Renal cortical epithelial cell (primary cell): ENCODE measurements at places on chromosomes 1 and 21.

DNA sequence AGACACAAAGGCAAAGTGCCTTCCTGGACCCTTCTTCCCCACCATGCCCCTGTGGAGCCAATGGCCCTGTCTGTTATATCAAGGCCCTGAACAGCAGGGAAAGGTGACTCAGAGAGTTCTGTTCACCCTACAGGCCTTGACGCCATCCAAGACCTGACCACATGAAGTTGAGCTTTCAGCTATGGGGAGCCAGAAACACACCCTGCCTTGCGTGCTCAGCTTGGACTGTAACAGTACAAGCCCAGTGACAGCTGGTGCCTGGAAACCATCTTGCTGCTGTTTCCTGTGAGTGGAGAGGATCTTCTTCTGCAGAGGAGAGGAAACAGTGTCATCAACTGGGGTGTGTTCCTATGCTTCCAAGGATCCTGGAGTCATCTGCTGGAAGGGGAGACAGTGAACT is 165.0 kb upstream of the IRF2BP2 start:
- DNase-seq, result no peak

GRCh38 chr1:153957744-153958110 is 685 bp downstream of the CRTC2 start:
- DNase-seq, result peak; percentile 27

GRCh38 chr21:17197996-17198395 is 314.8 kb upstream of the CXADR start:
- no peak for DNase-seq

DNA sequence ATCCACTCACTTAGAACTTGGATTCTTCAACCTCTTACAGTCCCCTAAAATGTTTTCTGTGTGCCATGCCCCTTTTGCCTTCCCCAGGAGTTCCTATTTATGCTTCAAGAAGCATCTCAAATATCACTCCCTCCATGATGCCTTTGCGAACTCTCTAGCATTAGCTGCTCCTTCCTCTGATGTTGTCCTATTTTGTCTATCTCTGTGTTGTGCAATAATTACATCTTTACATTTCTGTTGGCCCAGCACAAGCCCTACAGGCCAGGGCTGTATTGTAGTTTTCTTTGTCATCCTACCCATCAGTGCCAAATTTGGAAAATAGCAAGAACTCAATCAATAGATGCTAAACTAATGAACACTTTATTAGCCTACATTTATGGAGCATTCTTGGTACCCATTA is 125.8 kb downstream of the ST6GALNAC5 start:
- DNase-seq, result no peak

DNA sequence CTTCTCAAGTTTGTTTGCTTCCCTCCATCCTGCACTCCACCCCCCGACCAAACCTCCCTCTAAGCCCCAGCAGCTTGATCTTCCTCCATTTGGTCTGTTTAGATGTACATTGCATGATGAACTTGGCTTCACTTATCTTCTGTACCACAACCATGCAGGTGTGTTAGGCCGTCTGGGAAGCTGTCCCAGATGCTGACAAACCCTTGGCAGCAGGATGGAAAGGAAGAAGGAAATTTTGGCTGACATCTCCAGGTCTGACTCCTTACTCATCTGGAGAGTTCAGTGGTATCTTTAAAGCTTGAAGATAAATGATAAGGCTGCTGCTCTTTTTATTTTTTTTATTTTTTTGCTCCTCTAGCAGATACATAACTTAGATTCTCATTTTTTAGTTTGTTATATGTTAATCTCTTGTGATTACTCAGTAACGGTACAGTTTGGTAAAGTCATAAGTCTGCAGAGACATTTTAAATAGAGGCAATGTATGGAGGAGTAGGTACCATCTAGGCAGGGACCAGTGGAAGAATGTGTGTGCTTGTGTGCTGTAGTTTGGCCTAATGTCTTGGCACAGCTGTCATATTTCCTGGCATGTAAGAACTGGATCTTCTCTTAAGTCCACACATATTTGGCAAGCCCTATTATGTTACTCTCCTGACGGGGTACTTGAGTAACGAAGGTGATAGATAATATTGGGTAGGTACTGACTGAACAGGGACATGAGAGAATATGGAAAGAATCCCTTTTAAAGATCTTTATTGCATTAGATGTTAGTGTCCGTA is 79.7 kb downstream of the CACHD1 start:
- no peak for DNase-seq

- DNase-seq, result no peak
These were observed 6.0 kb downstream of the TNFRSF14 start for GRCh38 chr1:2561898-2562895.

- DNase-seq, result no peak
These were observed 323.4 kb upstream of the CAMK1G start for GRCh38 chr1:209260136-209260535.

DNA sequence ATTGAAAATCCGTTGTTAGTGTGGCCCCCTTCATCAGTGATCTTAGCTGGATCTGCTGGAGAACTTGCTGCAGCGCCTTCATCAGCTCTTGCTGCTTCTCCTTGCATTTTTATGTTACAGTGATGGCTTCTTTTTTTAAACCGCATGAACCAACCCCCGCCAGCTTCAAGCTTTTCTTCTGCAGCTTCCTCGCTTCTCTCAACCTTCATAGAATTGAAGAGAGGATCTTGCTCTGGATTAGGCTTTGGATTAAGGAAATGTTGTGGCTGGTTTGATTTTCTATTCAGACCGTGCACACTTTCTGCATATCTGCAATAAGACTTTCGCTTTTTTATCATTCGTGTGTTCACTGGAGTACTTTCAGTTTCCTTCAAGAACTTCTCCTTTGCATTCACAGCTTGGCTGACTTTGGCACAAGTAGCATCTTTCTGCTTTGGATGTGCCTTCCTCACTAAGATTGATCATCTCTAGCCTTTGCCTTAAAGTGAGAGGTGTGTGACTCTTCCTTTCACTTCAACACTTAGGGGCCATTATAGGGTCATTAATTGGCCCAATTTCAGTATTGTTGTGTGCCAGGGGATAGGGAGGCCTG is 13.1 kb downstream of the RNF187 start:
- no peak for DNase-seq

GRCh38 chr21:14753069-14753465 is 207.0 kb upstream of the SAMSN1 start:
- no peak for DNase-seq

DNA sequence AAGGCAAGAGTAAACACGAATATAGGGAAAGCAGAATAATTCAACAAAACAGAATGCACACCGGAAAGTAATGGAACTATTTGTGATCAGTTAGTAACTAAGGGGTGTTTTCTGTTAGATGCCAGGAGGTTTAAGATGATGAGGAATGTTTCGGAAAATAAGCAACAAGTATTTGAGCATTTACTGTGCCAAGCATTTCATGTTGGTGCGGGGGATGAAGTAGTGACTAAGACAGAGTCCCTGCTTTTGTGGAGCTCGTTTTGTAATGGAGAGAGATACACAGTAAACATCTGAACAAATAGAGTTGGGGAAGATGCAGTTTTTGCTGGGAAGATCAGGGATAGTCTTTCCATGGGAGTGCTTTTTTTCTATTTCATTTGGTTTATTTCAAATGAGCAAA is 78.7 kb downstream of the DYRK1A start:
- no peak for DNase-seq

- DNase-seq, result no peak
These were observed 49.3 kb upstream of the GRIK3 start for GRCh38 chr1:37083603-37084002.

GRCh38 chr1:35062518-35063196 is 16.5 kb upstream of the ZMYM1 start:
- DNase-seq, result peak; percentile 13

GRCh38 chr1:36884029-36884701 is 150.2 kb downstream of the GRIK3 start:
- DNase-seq, result no peak

- DNase-seq, result no peak
These were observed 3.8 kb upstream of the EDN2 start for GRCh38 chr1:41488040-41488951.

DNA sequence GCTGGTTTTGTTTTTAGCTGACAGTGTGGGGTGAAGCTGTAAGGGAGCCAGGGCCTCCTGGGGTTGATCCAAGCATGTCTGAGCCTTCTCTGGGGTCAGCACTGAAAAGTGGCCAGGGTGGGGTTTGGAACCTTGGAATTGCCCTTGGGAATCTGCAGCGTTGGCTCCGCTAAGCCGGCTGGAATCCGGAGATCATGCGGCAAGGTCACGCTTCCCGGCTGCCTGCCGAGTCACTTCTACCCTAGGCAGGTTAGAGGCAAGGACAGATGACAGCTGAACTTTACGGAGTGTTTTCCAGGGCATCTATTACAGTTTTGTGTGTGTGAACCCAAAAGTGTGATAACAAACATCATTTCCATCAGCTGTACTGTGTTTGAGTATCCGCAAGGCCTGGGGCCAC is 17.1 kb downstream of the ABCG1 start:
- DNase-seq, result no peak

- no peak for DNase-seq
These were observed 35.8 kb upstream of the CD34 start for GRCh38 chr1:207946756-207947155.

GRCh38 chr1:33515607-33516006 is 43.2 kb downstream of the ZSCAN20 start:
- DNase-seq, result no peak

DNA sequence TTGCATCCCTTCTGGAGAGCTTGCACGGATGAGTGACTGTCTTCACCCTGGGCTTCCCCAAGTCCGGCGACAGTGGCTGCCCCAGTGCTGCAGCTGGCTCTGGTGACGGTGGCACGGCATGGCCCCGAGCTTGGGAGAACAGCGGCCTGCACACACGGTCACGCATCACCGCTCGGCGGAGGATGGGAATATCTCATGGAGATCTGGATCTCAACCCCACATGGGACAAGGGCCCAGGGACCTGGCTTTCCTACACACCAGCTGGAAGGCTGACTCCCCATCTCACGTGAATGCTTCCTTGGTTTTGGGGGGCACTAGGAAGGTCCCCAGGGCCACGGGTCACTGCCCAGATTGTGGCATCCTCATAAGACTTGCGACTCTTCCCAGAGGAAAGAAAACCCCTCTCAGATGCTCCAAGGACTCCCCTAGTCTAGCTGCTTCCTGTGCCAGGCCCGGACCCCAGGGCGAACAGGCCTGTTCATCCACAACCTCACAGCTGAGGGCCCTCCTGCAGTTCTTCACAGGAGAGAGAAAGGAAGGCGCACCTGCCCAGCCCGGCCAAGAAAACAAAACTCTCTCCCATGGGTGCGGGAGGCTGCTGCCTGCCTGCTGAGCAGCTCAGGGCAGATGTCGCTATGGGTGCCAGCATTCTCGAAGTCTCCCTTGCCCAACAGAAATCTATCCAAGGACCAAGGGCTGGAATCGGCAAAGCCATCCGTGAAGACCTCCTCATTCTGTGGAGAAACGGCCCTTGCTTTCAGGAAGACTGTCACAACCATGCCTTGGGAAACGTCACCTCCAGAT is 9.9 kb downstream of the CFAP410 start:
- DNase-seq, result peak; percentile 3
